ENCODE measurements at places on chromosomes 3 and 15.

DNA sequence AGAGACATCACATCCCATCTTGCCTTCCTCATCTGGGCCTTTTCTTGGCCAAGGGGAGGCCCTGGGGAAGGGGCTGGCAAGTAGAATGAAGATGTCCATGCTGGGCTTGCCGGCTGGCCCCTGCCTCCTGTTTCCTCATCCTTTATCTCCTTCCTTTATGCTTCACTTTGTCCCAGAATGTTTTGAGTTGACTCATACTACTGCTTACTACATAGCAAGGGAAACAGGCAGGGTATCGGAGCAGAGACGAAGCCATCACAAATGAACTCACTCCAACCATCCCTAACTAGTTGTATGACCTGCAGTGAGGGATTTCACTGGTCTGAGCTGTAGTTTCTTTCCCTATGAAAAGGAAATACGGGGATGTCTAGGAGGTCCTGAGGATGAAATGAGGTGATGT is 66.0 kb downstream of the CHDH start:
- DNase-seq: no peak

GRCh38 chr15:95604634-95605036 is 725.9 kb upstream of the NR2F2 start:
- no peak for DNase-seq

DNA sequence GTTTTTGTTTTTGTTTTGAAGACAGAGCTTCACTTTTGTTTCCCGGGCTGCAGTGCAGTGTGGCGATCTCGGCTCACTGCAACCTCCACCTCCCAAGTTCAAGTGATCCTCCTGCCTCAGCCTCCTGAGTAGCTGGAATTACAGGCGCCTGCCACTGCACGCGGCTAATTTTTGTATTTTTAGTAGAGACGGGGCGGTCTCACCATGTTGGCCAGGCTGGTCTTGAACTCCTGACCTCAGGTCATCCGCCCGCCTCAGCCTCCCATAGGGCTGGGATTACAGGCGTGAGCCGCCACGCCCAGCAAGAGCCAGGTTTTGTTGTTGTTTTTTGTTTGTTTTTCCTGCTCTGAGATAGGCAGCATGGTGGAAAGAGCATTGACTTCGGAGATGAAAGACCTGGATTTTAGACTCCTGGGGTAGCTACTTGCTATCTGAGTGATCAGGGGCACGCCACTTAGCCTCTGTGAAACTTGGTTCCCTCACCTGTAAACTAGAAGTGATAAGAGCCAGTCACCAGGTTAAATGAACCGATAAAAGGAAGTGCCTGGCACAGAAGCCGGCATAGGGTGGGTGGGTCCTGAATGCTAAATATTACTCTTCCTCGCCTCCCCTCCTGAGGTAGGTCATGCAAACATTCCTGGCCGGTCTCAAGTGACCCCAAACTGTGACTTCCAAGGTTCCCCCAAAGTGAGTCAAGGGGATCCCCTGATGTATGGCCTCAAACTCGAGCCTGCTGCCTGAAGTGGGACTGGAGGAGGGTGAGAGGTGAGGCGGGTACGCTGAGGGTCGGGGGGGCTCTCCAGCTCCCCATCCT is 62.9 kb upstream of the MCF2L2 start:
- no peak for DNase-seq

GRCh38 chr3:38031022-38031994 is 1.9 kb upstream of the PLCD1 start:
- DNase-seq: peak; percentile 51

DNA sequence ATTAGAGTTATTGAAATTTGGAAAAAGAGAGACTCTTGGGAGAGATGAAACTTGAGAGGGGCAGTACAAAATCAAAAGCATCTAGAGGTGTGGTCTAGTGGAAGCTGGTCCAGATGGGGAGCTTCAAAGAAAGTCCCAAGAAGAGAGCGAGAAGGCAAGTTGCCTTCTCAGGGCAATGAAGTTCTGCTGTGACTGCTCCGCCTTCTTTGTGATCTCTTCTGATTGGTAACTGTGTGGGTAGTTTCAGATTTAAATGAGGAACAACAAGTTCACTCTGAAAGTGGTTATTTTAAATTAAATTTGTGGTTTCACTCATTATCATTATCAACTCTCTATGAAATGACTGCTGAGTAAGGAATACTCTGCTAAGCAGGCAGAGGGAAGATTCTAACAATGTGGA is 233.3 kb downstream of the NLGN1 start:
- DNase-seq: no peak

DNA sequence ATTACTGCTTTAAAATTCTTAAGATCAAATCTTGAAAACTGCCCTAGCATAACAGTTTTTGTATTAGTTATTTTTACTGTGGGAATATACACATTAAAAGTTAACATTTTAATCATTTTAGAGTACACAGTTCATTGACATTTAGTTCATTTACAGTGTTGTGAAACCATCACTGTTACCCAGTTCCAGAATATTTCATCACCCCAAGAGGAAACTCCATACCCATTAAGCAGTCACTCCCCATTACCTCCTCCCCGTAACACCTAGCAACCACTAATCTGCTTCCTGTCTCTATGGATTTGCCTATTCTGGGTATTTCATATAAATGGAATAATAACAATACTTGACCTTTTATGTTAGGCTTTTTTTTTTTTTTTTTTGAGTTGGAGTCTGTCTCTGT is 164.1 kb upstream of the LRRFIP2 start:
- DNase-seq: no peak

GRCh38 chr15:59274126-59274970 is 67.7 kb downstream of the LDHAL6B start:
- DNase-seq: no peak

DNA sequence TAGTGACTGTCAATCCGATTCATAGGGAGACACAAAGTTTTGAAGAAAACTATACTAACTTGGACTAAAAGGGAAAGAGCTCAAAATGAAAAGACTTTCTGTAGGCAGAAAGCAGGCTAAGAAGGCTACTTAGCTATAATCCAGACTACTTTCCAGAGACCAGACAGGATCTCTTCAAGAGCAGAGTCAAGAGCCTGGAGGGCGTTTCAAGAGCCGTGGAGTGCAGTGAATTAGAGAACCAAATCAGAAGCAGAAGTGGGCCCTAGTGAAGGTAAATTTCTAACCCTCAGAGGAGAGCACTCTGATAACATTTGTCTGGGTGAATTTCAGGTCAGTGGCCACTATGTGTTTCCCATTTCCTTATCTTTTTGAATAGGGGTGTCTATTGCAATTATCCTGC is 76.4 kb downstream of the CGGBP1 start:
- DNase-seq: no peak

- no peak for DNase-seq
Measured at GRCh38 chr3:172846103-172846561, 95.6 kb downstream of the ECT2 start.

GRCh38 chr3:73177827-73178226 is 116.4 kb downstream of the EBLN2 start:
- no peak for DNase-seq

- DNase-seq: no peak
Measured at GRCh38 chr15:91214675-91215590, 114.9 kb downstream of the SV2B start.

DNA sequence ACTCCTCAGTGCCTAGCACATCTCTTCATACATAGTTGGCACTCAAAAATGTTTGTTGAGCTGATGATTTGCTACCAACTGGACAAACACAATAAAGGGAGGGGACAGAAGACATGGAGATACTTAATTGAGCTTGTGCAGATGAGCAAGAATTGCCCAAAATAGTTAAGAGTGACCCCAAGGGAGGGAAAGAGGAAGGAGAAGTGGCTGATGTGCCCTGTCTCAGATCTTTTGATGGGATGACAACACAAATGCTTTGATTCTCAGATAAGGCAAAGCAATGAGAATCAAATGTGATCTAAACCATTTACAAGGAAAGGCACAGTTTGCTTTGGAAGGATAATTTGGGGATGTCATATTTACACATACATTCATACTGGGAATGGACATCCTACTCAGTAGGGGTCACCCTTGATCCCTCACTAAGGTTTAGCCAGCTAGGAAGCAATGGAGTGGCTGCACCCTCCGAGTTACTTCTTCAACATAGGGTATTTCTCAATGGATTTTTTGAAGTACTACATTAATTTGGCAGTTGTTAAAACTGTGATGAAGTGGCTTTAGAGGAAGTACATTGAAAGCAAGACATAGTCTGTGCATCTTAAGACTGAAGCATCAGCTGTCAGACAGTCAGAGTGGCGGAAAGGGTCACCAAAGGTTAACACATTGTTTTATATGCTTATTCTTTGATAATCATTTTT is 21.9 kb upstream of the SSR3 start:
- DNase-seq: no peak

DNA sequence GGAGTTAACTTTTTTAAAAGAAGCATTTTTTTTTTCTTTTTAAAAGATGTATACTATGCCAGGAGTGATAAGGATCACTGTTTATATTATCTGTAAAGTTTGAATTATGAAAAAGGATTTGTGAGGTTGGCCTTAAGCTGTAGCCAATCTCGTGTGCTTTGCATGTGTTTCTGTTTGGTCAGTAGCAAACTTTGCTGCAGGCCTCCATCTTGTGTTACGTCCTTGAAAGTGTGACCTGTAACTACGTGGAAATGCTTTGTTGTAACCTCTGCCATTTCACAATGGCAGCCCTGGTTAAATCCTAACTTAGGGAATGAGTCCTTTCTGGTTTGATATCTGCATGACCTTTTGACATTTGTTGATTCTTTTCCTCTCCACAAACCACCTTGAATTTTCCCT is 1345.6 kb downstream of the NSUN3 start:
- no peak for DNase-seq

DNA sequence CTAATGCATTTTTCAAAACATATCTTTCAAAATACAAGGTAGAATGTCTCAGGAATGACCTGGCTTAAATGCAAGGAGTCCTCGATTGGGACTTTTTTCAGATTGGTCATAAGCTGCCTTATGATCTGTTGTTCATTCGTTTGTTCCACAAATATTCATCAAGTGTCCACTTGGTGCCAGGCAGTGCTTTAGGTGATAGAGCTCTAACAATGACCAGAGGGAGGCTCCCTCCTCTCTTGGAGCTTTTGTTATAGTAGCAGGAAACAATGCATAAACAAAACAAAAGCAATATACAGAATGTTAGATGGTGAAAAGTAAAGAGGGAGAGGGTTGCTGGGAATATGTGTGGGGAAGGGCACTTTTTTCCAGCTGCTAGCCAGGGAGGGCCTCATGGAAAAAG is 156.1 kb downstream of the MCTP2 start:
- DNase-seq: no peak

DNA sequence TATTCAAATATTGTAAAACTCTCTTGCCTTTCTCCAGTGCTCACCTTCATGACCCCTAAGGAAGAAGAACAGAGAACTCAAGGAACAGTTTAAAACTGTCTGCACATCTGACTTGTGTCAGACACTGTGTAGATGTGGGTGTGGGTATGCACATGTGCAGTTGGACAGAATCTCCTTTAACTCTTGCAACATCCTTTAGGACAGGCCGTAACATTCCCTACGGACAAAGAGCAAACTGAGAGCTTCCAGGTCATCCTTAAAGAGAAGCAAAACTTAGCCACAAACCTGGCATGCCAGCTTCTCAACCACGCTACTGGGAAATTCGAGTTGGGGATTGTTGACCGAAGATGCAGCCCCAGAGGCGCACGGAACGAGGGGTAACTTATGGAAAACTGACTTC is 4.1 kb upstream of the SFMBT1 start:
- DNase-seq: no peak

- DNase-seq: no peak
Measured at GRCh38 chr3:184822081-184822480, 10.1 kb downstream of the VPS8 start.

All from omental fat pad (tissue), 4 donors.